Activated naive CD4-positive, alpha-beta T cell (primary cell): ENCODE measurements at places on chromosomes 6 and 20.

GRCh38 chr6:71468841-71469700 lies 180.5 kb downstream of the OGFRL1 start:
- DNase-seq = no peak

- DNase-seq = no peak
These were observed 158.5 kb upstream of the ARID1B start for GRCh38 chr6:156618600-156619205.

DNA sequence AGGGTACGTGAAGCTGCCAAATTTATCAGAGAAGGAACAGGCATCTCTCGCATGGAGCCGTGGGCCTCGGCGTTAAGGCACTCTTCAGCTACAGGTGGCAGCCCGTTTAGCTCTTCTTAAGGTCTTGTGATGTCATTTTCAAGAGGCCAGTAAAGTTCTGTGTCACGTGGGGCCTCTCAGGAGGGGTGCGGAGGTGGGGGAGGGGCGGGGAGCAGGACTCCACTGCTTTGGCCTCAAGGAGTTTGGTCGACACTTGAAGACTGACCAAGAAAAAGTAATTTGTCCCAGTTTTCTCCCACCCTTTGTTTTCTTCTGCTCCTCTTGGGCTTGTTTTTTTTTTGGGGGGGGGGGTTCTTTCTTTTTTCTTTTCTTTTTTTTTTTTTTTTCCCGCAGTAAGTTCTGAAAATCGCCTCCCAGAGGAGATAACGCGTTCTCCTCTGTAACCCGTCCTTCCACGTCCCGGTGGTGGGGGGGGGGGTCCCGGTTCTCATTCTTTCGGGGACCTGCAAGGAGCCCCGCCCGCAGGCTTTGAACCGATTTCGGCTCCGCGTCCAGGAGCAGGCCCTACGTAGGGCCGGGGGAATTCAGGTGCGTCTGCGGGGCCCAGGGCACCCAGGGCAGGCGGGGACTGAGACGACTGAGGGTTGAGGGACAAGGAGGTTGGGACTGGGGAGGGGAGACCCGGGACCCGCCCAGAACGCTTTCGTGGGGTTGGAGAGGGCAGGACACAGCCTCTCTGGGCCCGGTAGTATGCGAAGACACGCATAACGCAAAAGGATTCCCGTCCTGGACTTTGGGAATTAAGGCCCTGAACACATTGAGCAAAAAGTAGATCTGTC lies 26.0 kb downstream of the GPX6 start:
- DNase-seq = no peak

GRCh38 chr6:21241231-21242130 lies 352.1 kb upstream of the SOX4 start:
- no peak for DNase-seq

- DNase-seq = no peak
These were observed 4.0 kb downstream of the CITED2 start for GRCh38 chr6:139370283-139370998.

DNA sequence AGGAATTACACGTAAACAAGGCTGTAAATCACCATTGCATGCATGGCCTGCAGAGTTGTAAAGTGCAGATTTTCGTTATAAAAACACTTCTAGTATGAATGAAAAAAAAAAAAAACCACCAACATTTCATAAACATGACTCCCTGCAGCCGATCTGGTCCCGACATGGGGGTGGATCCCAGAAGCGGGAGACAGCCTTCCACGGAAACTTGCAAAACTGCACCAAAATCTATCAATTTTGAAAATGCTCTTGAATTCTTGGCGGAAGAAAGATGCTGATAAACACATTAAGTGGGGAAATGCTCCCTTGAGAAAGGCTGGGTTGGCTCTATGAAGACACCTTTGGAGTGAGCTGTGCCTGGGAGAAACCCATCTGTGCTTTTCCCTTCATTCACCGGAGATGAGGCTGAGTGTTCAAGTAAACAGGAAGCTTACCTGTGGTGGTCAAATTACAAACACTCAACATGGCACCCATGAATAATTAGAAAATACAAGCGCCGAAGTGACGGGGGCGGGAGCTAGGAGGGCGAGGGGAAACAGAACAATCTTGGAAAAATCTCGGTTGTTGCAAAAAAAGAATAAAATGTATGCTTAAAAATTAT lies 845 bp upstream of the ANKRD60 start:
- DNase-seq = no peak

GRCh38 chr6:149474108-149474935 lies 10.5 kb downstream of the ZC3H12D start:
- DNase-seq = no peak

DNA sequence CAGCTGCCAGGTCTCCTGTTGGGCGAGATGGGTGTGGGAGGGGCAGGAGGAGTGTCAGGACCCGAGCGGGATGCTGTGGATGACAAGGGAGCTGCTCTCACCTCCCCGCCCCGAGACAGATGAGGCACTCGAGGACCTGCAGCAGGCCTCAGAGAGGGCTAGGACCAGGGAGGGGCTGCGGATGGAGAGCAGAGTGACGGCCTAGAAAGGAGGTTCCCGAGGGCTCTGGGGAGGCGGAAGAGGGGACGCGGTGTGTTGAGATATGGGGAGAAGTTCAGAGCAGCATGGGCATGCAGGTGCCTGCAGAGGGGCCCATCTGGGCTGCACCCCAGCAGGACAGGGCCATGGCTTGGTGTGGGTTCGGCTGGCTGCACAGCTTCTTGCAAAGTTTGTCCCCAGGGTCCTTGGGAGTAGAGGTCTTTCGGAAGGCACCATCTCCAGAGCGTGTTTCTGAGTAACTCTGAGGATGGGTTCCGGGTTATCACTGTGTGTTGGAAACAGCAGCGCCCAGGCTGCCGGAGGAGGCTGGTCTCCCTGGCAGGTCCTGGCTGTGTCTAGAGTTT lies 104.6 kb downstream of the PAX1 start:
- DNase-seq = no peak

- DNase-seq = no peak
These were observed 26.8 kb downstream of the SGK1 start for GRCh38 chr6:134291156-134291555.

GRCh38 chr6:139361211-139361610 lies 13.2 kb downstream of the CITED2 start:
- no peak for DNase-seq

DNA sequence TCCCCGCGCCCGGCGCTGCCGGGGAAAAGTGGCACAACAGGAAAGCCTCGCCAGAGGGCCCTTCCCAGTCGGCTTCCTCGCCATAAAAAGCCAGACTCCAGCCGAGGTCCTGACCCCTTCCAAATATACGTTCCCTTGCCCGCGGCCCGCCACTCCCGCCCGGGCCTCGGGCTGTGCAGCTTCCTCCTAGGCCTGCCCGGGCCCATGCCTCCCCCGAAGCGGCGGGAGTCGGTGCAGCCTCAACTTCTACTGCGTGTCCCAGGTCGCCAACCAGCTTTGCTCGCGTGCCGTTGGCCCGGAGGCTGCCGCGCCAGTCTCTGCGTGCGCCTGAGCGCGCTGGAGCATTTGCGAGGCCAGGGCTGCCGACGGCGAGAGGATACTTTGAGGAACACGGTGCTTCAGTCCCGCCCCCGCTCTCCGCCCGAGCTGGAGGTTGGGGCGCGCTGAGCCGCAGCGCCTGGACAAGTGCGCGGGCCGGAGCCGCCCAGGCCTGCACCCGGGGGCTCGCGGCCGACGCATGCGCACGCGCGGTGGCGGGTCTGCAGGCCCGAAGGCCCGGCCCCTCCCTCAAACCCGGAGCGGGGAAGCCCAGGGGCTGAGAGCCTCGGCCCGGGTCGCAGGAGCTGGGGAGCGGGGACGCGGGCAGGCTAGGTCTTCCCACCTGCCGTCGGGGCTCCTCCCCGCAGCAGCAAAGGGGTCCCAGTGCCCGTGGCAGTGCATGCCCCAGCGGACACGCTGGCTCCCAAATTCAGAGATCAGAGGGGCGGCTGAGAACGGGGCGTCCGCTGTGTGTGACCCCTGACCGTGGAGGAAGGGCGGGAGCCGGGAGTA lies 10.2 kb downstream of the FOXC1 start:
- no peak for DNase-seq

DNA sequence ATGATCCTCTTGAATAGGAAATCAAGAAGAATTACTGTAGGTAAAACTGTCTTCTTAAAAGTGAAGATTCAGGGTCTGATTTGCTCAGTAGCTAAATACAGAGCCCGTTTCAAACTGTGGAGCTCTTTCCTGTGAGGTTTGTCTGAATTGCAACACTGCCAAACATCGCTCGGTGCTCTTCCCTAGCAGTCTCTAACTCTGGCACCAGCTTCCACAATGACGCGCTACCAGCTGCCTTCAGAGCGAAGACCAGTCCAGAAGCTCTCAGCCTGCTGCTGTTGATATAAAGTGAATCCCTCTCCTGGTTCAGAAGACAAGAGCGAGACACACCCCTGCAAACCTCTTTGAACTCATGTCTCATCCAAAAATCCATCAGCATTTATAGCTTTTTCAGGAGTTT lies 447.0 kb downstream of the LMBRD1 start:
- DNase-seq = no peak

GRCh38 chr6:44959651-44960050 lies 368.5 kb upstream of the RUNX2 start:
- no peak for DNase-seq

DNA sequence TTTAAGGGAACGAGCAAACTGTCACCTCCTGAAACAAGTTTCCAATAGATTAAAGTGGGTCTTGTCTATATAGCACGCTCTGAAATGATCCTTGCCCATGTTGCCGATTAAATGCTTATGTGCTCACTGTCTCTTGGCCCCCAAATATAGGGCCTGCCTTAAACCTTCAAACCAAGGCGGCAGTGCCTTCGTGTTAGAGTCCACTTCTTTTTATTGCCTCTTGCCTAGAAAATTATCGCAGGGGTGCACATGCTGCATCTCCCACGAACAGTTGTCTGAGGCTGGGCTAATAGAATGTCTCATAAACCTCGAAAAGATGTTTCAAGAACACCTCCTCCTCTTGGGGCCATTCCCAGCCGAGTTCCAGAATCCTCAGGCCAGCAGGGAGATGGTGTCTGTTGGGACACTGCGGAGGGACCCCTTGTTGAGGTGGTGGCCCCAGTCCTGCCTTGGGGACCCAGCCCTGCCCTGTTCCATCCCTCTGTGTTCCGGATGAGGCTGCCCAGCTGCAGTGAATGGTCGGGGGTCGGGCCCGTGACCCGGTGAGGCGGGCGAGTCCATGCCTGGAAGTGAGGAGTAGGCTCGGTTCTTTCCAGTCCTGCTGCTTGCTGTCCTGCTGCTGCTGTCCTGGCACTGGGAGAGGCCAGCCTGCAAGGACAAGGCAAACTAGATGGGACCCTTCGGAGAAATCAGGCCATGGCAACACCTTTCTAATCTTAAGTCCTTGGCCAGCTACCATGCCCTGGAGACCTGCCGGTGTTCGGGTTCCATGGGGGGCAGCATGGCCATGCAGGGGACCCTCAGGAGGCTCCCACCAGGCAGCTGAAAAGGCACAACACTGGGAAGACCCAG lies 34.7 kb upstream of the SLCO4A1 start:
- no peak for DNase-seq

- no peak for DNase-seq
These were observed 423.7 kb upstream of the MARCKS start for GRCh38 chr6:113433335-113433991.

DNA sequence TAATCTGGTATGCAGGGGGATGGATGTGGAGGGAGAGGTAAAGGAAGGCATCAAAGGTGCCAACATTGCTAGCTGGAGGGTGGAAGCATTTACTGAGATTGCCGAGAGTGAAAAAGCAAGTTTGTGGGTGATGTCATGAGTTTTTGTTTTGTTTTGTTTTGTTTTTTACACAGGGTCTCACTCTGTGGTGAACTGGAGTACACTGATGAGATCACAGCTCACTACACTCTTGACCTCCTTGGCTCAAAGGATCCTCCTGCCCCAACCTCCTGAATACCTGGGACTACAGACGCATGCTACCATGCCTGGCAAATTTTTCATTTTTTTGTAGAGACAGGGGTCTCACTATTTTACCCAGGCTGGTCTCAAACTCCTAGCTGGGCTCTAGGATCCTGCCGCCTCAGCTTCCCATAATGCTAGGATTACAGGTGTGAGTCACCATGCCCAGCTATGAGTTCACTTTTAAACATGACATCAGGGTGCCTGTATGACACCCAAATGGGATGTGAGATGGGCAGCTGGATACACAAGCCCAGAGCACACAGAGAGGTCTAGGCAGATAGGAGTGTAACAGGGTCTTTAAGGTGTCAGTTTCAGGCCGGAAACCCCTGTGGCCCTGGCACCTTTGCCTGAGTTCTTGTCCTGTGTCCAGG lies 35.1 kb upstream of the HMGA1 start:
- no peak for DNase-seq

DNA sequence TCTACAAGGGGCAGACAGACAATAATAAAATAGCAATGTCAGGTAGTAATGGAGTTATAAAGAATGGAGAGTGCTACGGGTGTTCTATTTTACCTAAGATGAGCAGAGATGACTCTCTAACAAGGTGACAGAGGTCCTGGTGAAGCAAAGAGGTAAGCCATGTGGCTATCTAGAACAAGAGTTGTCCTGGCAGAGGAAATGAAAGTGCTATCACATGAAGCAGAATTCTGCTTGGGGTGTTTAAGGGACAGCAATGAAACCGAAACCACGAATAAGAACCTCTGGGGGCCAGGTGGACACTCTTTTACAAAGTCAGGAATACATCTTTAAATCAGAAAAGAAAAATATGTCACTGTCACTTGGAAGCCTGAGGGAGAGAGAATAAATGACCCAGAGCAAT lies 37.9 kb upstream of the IRAK1BP1 start:
- no peak for DNase-seq

GRCh38 chr6:157556144-157556645 lies 175.2 kb downstream of the ZDHHC14 start:
- no peak for DNase-seq

- no peak for DNase-seq
These were observed 118.6 kb downstream of the MAP3K4 start for GRCh38 chr6:161110028-161110779.

DNA sequence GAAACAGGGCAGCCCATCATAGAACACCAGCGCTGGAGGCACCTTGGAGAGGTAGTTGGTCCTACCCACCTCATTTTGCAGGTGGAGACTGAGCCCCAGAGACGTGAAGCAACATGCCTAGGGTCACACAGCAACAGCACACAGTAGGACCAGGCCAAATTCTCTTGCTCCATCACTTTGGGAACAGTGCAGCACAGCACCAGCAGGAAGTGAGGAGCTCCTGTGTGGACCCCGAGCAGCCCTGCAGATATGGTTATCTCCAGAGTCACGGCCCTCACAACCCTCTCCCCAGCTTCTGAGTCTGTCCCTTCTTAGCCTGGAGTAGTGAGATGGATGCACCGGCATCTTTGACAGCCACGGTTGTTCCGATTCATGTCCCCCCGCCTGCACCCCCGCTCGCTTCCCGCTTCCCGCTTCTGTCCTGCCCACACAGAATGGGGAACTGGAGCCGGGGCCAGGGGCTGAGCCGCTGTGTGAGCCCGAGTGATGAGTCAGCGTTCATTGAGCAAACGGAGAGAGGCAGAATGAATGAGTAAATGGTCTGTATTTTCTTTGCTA lies 72.6 kb upstream of the DUSP22 start:
- no peak for DNase-seq

- DNase-seq = no peak
These were observed 121.0 kb downstream of the UST start for GRCh38 chr6:148867862-148868261.

- no peak for DNase-seq
These were observed 8.6 kb upstream of the SLC4A11 start for GRCh38 chr20:3247638-3248037.
